ENCODE measurements at places on chromosomes 1 and 21. TPM values are rescaled to one million over a fixed set of nuclear protein-coding genes. Genes with fewer than 3 reads are reported as not detected.

- DNase-seq = peak; percentile 83
Observed at GRCh38 chr1:27872059-27872801, at the start of gene THEMIS2. Gene THEMIS2 (plus strand): TSS chr1:27872544. CDS start chr1:27872572, 28 bp downstream.

GRCh38 chr1:42690477-42691156, 8.4 kb downstream of the YBX1 start:
- no peak for DNase-seq

- no peak for DNase-seq
Observed at GRCh38 chr1:8456991-8457390, 139.1 kb downstream of the SLC45A1 start.

- no peak for DNase-seq
Observed at GRCh38 chr1:18632218-18632588, 1.6 kb downstream of the PAX7 start.

GRCh38 chr1:47938520-47938919, 58.7 kb downstream of the TRABD2B start:
- DNase-seq = no peak

ZNF683 gene
- 0.32 TPM for total RNA-seq

Data from activated naive CD8-positive, alpha-beta T cell treated with anti-CD3 and anti-CD28 coated beads for 36 hours (primary cell).